RPMI8226 (cell line): ENCODE measurements at places on chromosomes 7 and 10.
A peak's percentile ranks its signal among the peaks of the same experiment; 100 is the strongest.

DNA sequence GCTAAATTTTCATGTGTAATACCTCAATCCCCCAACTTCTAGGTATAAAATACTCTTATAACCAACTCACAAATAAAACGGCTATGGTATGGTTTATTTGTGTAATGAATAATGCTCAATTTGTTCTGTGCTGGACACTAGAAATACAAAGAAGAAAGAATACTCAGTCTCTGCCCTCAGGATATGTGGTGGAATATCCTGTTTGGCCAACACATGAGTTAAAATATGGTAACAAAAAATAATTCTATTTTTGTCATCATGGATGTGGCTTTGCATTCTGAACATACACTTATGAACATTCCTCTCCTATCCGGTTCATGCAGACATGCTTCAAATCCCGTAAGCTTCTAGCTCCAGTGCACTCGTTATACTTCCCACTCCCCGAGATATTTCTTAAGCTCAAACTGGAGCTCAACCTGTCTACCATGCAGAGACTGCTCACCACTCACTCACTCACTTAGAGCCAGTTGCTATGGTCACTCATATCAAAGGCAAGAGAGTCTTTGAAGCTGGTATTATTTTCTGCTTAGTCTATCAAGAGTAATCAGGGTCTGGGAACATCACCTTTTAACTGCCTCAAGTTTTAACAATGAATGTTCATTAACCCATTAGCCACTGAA lies 53.8 kb upstream of the SLC16A12 start:
- DNase-seq: no peak

- no peak for DNase-seq
Measured at GRCh38 chr7:118664498-118664897, 440.0 kb downstream of the ANKRD7 start.

DNA sequence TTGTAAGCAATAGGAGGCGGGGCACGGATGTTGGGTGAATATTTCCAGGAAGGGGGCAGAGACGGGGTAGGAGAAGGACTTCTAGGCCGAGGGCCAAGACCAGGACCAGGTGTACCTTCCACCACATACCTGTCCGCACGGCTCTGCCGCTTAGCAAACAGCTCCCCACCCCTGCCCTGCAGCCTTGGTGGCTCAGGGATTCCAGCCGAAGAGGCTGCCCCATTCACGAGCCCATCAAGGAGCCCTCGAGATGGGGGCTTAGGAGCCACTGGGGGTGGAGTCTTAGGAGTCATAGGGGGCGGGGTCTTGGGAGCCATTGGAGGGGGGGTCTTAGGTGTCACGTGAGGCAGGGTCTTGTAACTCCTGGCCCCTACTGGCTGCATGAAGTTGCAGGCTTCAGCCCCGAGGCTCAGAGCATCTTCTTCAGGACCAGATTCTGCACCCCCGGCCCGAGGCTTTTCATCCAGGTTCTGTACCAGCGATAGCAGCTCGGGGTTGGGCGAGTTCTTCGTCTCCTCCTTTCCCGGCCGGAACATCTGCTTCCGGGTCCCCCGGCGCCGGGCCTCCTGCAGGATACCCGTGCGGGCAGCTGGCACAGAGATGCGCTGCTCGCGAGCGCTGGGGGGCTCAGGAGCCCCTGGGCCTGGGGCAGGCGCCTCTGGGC lies 6.1 kb upstream of the MYOZ1 start:
- no peak for DNase-seq

DNA sequence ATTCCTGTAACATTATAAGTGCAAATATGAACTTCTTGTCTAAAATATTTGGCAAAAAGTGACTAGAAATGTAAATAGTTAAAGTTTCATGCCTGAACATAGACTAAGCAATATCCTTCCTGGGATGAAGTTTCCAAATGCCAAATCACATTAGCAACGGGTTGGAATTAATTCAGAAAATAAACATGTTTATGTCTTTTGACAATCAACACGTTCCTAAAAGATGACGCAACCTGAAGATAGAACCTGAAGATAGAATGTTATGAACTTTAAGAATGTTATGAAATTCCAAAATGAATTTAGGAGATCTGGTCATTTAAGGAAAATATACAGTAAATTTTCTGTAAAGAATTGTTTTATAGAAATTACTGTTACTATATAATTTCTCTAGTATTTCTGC lies 9.2 kb downstream of the LAMB4 start:
- no peak for DNase-seq

- peak; percentile 40 for DNase-seq
Measured at GRCh38 chr7:48424731-48425130, 253.5 kb downstream of the ABCA13 start.

GRCh38 chr7:141697211-141697871 lies 4.6 kb downstream of the DENND11 start:
- no peak for DNase-seq

DNA sequence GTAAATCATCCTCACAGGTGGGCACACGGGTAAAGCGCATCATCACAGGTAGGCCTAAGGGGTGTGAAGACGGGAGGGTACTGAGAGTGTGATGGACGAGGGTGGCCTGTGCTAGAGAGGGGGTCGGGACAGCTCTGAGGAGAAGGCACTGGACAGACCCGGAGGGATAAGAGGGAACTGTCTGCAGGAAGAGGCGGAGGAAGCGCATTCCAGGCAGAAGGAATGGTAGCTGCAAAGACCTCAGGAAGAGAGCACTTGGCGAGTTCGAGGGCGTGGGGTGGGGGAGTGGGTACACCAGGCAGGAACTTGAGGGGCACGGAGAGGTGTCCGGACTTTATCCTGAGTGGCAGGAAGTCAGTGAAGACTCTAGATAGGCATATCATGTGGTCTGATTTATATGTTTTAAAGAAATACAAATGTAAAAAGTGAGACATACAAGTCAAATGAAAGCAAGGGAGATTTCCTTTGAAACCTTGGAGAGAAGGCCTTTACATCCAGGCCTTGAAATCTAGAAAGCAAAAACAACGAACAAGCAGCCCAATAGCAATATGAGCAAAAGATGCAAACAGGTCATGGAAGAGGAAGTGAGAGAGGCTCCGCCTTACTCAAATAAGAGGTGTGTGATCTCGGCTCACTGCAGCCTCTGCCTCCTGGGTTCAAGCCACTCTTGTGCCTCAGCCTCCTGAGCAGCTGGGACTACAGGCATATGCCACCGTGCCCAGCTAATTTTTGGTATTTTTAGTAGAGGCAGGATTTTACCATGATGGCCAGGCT lies 3.6 kb downstream of the LHPP start:
- peak; percentile 65 for DNase-seq

- no peak for DNase-seq
Measured at GRCh38 chr10:78802431-78802830, 266.3 kb upstream of the ZMIZ1 start.

DNA sequence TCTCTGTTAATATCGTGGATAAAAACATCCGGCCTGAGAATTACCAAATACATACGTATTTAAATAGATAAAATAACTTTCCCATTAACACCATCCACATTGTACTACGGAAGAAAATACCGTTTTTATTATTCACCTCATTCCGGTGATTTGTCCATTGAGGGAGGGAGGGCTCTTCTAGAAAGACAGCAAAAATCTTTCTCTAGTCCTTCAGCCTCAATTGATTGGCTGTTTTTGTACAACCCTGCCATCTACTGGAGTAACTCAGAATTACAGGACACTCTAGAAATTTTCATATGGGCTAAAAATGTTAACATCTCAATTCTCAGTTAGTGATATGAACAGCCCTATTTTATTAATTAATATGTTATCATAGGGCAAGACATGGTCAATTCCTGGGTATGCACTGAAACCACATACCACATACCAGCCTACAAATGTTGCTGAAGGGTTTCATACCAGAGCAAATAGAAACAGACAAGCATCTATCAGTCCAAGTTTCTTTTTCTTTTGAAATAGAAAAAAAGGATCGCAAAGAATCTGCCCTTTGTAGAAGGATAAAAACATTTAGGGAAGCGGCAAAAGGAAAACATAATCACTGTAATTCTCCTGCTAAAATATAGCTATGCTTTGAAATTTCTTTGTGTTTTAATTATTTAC lies 55.8 kb upstream of the CDCA7L start:
- peak; percentile 63 for DNase-seq

- DNase-seq: no peak
Measured at GRCh38 chr7:145718129-145718528, 398.5 kb upstream of the CNTNAP2 start.

DNA sequence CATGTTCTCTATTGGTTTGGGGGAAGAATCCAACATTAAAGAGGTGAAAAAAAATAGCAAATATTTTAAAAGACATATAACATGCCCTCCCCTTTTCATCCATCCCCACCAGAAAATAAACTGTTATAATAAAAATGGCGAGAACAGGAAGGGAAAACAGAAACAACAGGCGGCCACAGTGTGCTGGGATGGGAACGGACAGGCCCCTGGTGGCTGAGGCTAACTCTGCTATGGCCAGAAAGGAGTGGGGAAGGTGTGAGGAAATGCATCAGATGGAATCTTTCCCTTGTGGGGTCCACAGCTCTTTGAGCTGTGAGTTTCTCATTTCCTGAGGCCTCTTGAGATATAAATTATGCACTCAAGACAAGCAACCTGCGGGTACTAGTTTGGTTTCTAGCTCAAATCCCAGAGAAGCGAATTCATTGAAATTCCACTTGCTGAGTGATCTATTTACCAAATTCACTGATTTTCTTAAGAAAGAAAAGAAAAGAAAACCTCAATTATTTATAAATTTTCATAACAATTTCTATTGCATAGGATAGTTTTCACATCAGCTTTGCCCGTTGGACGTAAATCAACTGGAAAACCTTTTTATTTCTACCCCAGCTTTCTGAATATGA lies 139.5 kb downstream of the BMPER start:
- no peak for DNase-seq

- DNase-seq: no peak
Measured at GRCh38 chr7:69531050-69531449, 67.2 kb upstream of the AUTS2 start.

- DNase-seq: no peak
Measured at GRCh38 chr10:62723375-62723774, 81.1 kb upstream of the ADO start.

DNA sequence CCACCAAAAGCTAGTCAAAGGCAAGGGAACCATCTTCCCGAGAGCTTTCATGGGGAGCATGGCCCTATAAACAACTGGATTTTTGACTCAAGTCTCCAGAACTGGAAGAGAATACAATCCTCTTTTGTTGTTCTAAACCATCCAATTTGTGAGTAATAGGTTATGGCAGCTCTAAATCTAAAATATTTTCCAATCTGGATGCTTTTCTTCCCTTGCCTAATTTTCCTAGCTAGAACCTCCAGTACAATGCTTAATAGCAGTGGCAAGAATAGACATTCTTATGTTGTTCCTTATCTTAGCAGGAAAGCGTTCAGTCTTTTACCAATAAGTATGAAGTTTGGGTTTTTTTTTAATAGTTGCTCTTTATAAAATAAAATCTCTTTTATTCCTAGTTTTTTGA lies 66.7 kb downstream of the AKR1E2 start:
- no peak for DNase-seq

DNA sequence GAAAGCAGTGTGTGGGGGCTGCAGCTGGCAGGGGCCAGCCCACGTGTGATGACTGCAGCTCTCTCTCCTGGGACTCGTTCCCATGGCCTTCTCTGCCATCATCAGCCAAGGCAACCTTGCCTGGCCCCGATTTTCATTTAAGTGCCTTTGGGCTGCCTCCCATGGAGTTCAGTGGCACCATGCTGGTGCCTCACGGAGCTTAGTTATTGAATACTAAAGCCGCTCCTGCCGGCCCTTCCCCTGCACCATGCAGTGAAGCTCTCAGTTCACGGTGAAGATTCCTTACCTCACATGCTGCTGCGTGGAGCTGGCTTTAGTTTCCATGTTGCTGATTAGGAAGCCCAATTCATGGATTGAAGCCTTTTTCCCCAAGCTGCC lies 141.5 kb upstream of the EEPD1 start:
- DNase-seq: no peak

- no peak for DNase-seq
Measured at GRCh38 chr7:151062399-151063211, 3.2 kb downstream of the SLC4A2 start.

GRCh38 chr10:98621630-98622029 lies 174.9 kb upstream of the HPS1 start:
- no peak for DNase-seq

DNA sequence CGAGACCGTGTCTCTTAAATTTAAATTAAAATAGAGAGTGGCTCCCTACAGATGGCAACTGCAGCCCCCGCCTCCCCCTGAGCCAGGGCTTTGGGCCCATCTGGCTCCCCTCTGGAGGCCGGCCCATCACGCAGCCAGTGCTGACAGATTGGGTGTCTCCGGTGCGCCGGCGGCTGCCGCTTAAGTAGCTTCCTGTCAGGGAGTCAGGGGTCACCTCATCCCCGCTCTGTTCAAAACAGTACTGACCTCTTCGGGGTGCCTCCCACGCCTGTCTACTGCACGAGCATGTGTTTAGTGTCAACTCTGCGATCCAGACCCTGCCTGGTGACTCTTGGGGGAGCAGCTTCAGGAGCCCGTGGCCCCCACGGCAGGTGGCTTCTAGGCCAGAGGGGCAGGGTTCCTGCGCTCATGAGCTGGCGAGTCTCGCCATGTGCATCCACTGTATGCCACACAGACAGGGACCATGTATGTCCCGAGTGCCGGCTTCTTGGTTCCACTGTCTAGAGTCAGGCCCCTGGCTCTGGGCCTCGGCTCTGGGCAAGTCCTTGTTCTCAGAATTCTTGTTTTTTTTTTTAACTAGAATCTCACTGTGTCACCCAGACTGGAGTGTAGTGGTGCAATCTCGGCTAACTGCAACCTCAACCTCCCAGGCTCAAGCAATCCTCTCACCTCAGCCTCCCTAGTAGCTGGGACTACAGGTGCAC lies 36.1 kb downstream of the KCTD7 start:
- no peak for DNase-seq

DNA sequence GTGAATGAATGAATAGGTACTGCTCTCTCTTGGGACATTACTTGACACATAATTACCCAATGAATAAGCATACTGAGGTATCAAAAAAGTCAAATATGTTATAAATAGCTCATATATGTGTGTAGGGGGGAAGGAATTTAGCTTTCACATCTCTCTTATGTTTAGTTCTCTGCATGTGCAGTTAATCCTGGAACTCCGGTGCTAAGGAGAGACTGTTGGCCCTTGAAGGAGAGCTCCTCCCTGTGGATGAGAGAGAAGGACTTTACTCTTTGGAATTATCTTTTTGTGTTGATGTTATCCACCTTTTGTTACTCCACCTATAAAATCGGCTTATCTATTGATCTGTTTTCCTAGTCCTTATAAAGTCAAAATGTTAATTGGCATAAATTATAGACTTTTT lies 1.2 kb downstream of the CFTR start:
- DNase-seq: no peak

- DNase-seq: no peak
Measured at GRCh38 chr10:125163803-125164202, 3.4 kb upstream of the CTBP2 start.

DNA sequence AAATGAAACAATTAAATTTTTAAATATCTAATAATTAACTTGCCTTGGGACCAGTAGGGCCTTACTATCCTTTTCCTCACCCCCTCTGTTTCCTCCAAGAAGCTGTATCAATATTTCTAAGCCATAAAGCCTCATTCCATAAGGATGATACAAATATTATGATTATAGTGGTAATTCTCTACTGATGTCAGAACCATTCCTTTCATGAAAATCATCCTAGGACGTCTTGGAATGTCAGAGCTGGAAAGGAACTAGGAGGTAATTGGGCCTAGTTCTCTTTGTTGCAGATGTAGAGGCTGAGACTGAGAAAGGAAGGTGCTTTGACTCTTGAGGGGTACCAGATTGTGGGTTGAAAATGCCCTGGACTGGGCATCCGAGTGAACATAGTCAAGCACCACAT lies 766.7 kb upstream of the GHITM start:
- no peak for DNase-seq

- no peak for DNase-seq
Measured at GRCh38 chr7:39333701-39334100, 232.5 kb upstream of the YAE1 start.
